HepG2 (cell line): ENCODE measurements at places on chromosomes 5 and 9.

- DNase-seq, result no peak
These were observed 13.1 kb upstream of the SPINK13 start for GRCh38 chr5:148255456-148255855.

DNA sequence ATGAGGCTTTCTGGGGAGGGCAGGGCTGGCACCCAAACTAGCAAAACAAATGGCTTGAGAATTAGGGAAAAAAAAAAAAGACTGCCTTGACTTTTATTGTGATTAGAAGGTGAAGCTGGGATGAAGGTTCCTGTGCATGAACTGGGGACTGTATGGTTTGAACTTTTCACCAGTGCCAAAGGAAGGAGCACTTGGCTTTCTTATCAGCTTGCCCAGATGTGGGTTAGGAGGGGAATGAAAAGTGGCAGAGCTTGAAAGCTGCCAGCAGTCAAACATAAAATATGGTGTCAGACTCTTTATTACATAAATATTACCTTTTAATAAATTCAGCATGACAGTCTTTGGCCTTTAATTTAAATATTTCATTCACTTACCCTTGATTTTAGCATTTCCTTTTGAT lies 182.5 kb downstream of the PSAT1 start:
- DNase-seq, result no peak

DNA sequence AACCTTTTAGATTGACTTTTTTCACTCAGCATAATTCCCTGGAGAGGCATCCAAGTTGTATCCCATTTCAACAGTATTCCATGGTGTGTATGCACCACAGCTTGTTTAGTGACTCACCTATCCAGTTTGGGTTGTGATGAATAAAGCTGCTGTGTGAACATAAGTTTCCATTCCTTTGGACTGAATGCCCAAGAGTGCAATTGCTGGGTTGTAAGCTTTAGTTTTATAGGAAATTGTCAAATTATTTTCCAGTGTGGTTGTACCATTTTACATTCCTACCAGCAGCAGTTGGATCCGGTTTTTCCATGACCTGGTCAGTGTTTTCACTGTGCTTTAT lies 60.9 kb upstream of the TMED7 start:
- DNase-seq, result no peak

GRCh38 chr5:171614971-171615653 lies 170.5 kb upstream of the SMIM23 start:
- DNase-seq, result no peak

- no peak for DNase-seq
These were observed 327.5 kb downstream of the CAAP1 start for GRCh38 chr9:26565118-26565517.

- DNase-seq, result peak; percentile 35
These were observed 33.0 kb downstream of the NDUFA8 start for GRCh38 chr9:122126331-122127261.

- DNase-seq, result no peak
These were observed 46.4 kb downstream of the MOCS2 start for GRCh38 chr5:53063176-53063575.

DNA sequence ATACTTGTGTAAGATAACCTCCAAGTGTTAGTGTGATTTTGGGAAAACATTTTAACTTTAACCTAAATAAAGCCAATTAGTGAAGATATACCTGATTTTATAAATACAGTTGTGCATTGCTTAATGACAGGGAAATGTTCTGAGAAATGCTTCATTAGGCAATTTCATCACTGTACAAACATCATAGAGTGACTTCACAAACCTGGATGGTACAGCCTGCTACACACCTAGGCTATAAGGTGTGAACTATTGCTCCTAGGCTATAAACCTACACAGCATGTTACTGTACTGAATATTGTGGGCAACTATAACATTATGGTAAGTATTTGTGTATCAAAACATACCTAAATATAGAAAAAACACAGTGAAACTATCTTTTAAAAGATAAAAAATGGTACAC lies 166.8 kb upstream of the TARS1 start:
- no peak for DNase-seq

DNA sequence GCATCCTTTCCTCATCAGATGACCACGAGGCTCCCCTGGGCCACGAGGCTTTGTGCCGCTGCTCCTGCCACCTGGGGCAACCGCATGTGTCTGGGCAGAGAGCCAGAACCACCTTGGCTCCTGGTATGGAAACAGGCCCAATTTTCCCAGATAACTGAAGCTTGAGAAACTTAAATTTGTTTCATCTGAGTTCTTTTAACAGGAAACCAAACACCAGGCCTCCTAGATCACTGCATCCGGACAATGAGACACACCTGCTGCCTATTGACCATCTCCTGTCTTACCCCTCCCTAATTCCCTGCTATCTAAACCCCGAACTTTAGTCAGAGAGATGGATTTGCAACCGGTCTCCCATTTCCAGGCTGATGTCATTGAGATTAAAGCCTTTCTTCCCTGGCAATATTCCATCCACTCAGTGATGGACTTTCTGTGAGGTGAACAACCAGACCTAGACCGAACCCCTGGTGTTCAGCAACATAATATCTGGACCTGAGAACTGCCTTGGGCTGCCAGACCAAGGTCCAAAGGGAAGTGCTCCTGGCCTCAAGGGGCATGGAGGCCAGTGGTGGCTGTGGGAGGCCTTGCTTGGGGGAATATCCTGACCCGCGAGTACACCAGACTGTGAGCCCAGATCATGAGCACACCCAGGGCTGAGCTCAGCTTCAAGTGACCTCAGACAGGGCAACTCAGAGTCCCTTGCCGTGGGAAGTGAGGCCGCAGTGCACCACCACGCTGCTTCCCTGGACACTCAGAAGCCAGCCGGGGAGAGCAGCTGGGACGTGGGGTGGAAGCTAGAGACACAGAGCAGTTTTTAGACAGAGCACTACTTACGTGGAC lies 199.7 kb downstream of the HSPA4 start:
- peak; percentile 37 for DNase-seq

DNA sequence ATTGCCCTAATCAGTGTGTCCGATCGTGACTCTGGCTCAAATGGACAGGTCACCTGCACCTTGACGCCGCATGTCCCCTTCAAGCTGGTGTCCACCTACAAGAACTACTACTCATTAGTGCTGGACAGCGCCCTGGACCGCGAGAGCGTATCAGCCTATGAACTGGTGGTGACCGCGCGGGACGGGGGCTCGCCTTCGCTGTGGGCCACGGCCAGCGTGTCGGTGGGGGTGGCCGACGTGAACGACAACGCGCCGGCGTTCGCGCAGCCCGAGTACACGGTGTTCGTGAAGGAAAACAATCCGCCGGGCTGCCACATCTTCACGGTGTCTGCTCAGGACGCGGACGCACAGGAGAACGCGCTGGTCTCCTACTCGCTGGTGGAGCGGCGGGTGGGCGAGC lies 1.4 kb downstream of the PCDHA13 start:
- DNase-seq, result no peak

- DNase-seq, result no peak
These were observed 13.9 kb upstream of the BNC2 start for GRCh38 chr9:16884373-16884772.

DNA sequence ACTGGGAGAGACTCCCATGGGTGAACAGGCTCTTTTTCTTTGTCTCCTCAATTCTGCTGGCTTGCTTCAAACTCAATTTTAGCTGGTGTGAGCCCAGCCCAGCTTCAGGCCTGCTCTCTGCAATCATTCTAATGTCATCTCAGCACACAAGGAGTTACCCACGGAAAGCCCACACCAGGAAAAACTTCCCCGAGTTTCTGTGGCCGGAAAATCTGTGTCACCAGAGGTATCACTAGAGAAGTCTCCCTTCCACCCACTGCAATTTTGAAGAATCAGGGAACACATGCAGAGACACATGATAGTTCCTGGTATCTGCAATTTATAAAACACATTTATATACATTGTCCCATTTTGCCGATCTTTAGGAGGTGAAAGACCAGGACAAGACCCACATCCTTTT lies 13.5 kb upstream of the NDFIP1 start:
- DNase-seq, result no peak

DNA sequence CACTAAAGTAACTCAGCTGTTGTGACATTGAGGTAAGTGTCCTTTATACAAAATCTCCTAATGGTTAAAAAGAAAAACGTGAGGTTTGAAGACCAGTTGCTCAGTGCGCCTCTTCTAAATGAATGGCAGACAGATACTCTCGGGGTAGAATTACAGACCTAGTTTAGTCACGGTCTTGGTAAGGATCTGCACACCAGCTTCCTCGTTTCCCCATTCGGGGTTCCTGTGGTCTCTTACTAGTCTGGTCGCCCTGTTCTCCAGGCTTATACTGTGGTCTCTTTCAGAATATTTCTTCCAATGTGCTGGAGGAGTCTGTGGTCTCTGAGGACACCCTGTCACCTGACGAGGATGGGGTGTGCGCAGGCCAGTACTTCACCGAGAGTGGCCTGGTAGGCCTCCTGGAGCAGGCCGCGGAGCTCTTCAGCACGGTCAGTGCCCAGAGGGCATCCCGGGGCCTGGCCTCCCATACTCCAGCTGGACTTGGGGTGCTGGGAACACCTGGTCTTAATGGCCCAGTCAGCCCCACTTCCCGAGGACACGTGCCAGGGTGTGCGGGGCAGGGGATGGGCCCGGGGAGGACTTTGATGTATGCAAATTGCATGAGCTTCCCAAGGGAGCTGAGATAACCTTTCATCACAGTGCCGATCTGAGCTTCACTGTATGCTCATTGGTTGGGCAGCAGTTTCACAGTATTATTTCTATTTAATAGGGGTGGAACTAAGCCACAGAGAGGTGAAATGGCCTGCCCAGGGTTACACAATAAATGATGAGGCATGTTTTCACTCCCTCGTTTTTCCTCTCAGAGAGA lies 224.5 kb downstream of the DOCK8 start:
- DNase-seq, result no peak

GRCh38 chr5:9895302-9895645 lies 265.1 kb upstream of the TAS2R1 start:
- DNase-seq, result no peak

GRCh38 chr9:26567976-26568375 lies 324.6 kb downstream of the CAAP1 start:
- no peak for DNase-seq

DNA sequence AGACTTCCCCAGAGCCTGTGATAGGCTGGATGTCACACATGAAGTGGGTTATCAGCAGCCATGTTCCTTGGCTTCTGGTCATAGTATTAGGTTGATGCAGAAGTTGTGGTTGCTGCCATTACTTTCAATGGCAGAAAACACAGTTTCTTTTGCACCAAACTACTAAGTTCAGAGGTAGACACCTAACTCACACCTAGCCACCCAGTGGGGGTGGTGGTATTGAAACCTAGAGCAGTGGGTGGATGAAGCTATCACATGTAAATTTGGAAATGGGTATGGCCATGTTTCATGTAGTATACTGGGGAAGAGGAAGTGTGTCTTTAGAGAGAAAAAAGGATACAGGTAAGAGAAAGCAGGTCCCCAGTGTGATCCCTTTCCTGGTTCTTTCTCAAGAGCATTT lies 347.9 kb upstream of the SEMA6A start:
- DNase-seq, result no peak

- DNase-seq, result no peak
These were observed 114.6 kb downstream of the C5orf15 start for GRCh38 chr5:133853646-133854365.

DNA sequence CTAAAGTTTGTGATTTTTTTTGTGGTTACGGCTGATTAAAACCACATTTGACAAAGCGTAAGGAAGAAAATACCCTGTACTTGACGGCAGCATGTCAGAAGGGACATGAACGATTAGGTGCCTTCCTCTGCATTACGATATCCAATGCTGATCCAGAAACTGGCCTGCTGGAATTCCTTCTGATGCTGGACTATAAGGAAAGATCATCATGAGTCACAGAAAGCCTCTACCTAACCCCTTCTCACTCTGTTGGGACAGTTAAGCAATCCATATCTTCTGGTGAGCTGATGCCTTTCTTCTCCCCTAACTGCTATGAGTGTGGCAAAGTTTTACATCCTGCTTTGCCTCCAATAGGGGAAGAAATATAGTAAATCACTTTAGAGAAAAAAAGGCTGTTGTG lies 78.4 kb upstream of the PAPPA start:
- no peak for DNase-seq

GRCh38 chr9:134641990-134642384 lies 384 bp downstream of the COL5A1 start:
- DNase-seq, result no peak

DNA sequence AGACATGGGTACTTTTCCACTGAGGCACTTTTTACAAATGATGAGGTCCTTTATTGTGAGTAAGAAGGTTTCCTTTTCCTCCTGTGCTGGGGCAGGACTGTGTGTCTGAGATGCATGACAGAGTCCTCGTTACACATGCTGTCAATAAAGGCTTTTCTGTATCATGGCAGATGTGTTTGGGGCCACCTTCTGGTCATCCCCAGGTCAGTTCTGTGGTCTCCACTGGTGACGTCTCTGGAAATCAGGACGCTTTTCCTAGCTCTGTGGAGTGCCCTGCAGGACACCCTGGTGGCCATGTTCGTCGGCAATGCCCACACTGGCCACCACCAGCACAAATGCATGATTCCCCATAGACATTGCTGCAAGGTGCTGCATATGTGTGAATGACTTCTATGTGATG lies 2.8 kb downstream of the CMBL start:
- DNase-seq, result no peak
